IMR-90 (cell line): ENCODE measurements at places on chromosomes 3 and 15. TPM values are rescaled to one million over a fixed set of nuclear protein-coding genes. Genes with fewer than 3 reads are reported as not detected.

The TGM5 gene
- not detected in 2 replicates for total RNA-seq

The CHL1 gene
- total RNA-seq: 1.6 and 2.2 TPM in 2 replicates

The EPB42 gene
- total RNA-seq: not detected in 2 replicates

The HIGD1A gene
- 86.6 and 201 TPM in 2 replicates for total RNA-seq

The PIGX gene
- total RNA-seq: 14.5 and 22.2 TPM in 2 replicates

The ALAS1 gene
- 29.7 and 32.8 TPM in 2 replicates for total RNA-seq

The IGSF11 gene
- total RNA-seq: 0.18 TPM in 1 of 2 replicates, not detected in the other

The ANKDD1A gene
- total RNA-seq: 2.8 and 3.6 TPM in 2 replicates

The LIPC gene
- under 0.01 TPM in 1 of 2 replicates, not detected in the other for total RNA-seq

The FAM174B gene
- total RNA-seq: 0.18 and 0.56 TPM in 2 replicates

The GOLGA8T gene
- not detected in 2 replicates for total RNA-seq

DNA sequence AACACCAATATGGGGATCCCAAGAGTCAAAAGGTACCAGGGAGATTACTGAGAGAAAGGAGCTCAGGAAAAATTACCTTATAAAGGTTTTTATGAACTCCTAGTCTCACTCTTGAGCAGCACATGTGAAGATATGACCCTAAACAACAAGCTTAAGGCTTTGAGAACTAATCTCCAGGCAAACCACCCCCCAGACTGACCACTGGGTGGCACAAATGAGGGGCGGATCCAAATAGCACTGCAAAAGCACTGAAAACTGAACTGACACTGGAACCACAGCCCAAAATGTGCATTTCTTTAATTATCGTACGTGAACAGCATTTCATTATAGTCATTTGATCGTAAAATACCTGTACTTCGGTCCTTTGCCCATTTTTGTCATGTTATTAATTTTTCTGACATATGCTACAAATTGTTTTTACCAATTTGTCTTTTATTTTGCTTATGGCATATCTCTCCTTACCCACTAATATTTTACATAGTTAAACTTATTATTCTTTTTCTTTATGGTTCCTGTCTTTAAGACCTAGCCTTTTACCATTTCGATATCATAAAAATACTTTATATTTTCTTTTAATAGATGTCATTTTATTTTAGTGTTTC is 31.5 kb upstream of the TFDP2 start:
- no peaks in the 10 kb centered on the region for H3K27me3 ChIP-seq
- H3K4me3 ChIP-seq: no peak overlapping the region
- DNase-seq: peak; percentile 34
- H3K4me1 ChIP-seq: no peaks in the 10 kb centered on the region
- peaks cover 16% of the 10 kb centered on the region for H3K36me3 ChIP-seq

DNA sequence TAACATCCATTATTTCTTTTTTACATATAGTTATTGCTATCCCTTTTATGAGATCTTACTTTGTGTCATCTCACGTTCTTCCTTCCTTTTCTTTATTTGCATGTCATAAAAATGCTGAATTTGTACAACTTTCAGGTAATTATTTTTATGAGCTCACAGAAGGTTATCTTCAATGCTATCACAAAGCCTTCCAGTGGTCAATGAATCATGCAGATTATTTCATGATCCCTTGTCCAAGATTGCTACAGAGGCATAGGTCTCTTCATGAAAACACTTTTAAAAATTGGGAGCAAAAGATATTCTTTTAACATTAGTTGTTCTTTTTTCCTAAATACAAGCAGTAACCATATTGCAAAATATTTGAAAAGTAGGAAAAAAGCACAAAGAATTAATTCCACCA is 880.1 kb upstream of the NR2F2 start:
- H3K27ac ChIP-seq: no peak overlapping the region
- H3K4me3 ChIP-seq: no peak overlapping the region
- H3K36me3 ChIP-seq: no peaks in the 10 kb centered on the region
- no peaks in the 10 kb centered on the region for H3K27me3 ChIP-seq

DNA sequence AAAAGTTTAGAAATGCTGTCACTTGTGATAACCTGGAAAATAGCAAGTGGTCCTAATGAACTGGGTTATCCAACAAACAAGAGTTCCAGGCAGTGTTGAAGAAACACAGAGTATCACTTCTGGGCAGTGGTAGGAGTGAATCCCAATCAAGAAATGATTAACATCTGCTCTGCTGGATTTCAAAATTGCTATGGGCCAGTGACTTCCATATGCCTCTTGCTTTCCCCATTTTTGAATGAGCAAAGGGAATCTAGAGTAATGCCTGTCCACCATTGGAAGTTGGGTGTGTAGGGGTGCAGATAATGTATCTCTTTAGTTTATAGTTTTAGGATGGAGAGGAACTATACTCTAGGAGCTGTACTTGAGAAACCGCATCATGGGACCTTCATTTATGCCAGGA is 236.5 kb downstream of the RPLP1 start:
- no peaks in the 10 kb centered on the region for H3K4me1 ChIP-seq
- peaks cover 28% of the 10 kb centered on the region for H3K27me3 ChIP-seq
- DNase-seq: no peak
- no peak overlapping the region for H3K4me3 ChIP-seq
- no peak overlapping the region for H3K27ac ChIP-seq

- no peaks in the 10 kb centered on the region for H3K27me3 ChIP-seq
- DNase-seq: no peak
- H3K27ac ChIP-seq: no peak overlapping the region
- H3K36me3 ChIP-seq: no peaks in the 10 kb centered on the region
- no peaks in the 10 kb centered on the region for H3K4me1 ChIP-seq
Observed at GRCh38 chr15:98195796-98196195, 235.3 kb downstream of the ARRDC4 start.

DNA sequence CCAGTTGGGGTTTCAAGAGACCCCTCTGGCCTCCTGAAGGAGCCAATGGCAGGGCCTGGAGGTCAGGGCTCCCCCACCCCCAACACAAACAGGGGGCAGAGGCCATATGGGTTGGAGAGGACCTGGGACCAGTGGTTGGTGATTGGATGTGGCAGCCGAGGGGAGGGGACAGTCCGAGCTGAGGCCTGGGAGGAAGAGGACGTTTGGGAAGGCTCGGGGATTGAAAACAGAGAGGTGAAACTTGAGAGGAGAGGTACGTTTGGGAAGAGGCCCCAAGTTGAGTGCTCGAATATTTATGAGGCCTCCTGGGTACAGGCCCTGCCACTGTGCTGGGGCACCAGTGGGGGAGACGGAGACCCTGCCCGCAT is 53.7 kb downstream of the DNAJB8 start:
- H3K27me3 ChIP-seq: no peaks in the 10 kb centered on the region
- H3K4me3 ChIP-seq: no peak overlapping the region
- no peaks in the 10 kb centered on the region for H3K36me3 ChIP-seq
- DNase-seq: no peak

DNA sequence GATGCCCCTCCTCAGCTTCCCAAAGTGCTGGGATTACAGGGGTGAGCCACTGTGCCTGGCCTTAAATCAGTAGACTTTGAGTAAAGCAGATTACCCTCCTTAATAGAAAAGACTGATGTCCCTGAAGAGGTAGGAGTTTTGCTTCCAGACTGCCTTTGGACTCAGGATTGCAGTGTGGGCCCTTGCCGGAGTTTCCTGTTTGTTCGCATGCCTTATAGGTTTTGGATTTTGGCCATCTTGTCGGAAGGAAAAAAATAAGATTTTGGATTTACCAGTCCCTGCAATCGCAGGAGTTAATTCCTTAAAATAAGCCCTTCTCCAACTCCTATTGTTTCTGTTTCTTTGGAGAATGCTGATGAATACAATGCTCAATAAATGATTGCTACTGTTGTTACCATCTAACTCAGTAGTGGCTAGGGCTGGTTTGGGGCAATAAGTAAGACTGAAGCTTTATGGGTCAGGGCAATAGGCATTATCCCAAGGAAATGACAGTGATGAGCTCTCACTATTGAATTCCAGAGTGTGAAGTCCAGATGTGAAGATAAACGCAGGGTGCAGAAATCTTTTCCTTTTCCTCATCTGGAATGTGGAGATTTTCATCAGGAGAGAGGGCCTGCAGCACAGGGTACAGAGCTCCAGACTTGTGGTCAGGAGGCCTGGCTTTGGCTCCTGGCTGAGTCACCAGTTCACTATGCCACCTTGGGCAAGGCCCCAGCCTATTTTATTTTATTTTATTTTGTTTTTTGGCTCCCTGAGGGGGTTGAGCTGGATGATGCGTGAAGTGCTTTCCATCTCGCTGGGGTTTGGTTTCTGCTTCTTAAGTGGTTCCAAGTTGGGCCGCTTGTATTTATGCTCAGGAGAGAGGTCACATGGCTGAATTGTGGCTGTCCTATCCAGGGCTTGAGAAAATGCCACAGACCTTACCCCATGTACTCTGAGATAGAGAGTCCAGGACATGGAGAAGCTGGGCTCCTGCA is 25.3 kb downstream of the FOXL2 start:
- no peak overlapping the region for H3K27ac ChIP-seq
- no peak overlapping the region for H3K4me3 ChIP-seq
- peaks cover 9% of the 10 kb centered on the region for H3K4me1 ChIP-seq
- peak; percentile 81 for DNase-seq
- H3K36me3 ChIP-seq: no peaks in the 10 kb centered on the region
- H3K27me3 ChIP-seq: no peaks in the 10 kb centered on the region

GRCh38 chr15:84816694-84817465 is at the start of gene ALPK3:
ALPK3 (plus strand) TSS chr15:84817356; CDS start chr15:84817453, 97 bp downstream.
- no peaks in the 10 kb centered on the region for H3K4me1 ChIP-seq
- H3K4me3 ChIP-seq: no peak within 1 kb of the TSS
- H3K27me3 ChIP-seq: peaks cover 1% of the 10 kb centered on the region; the same call in 1 of the 2 replicates
- H3K27ac ChIP-seq: no peak within 1 kb of the TSS

- H3K4me1 ChIP-seq: no peaks in the 10 kb centered on the region
- no peak overlapping the region for H3K4me3 ChIP-seq
- no peaks in the 10 kb centered on the region for H3K36me3 ChIP-seq
- no peak for DNase-seq
Observed at GRCh38 chr15:77002436-77002835, 7.5 kb downstream of the PSTPIP1 start.

DNA sequence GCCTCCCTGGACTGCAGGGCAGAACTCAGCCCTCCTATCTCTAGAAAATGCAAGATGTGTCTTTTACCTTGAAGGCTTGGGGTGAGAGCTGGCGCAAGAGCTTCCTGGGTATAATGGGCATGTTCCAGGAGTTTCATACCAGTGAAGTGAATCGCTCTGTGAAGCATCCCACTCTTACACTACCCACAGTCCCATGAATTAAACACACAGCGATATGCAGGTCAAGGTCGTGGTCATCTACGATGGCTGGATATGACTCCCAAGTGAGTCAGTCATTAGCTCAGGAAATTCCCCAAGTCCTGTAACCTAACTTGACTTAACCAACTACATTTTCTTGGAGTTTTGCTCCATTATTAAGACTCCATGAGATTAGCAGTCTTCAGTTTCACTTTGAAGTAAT is 439.7 kb downstream of the NTRK3 start:
- H3K4me3 ChIP-seq: no peak overlapping the region
- H3K27me3 ChIP-seq: no peaks in the 10 kb centered on the region
- peak overlapping the region; percentile 65 for H3K27ac ChIP-seq
- H3K36me3 ChIP-seq: no peaks in the 10 kb centered on the region
- H3K4me1 ChIP-seq: peaks cover 10% of the 10 kb centered on the region

DNA sequence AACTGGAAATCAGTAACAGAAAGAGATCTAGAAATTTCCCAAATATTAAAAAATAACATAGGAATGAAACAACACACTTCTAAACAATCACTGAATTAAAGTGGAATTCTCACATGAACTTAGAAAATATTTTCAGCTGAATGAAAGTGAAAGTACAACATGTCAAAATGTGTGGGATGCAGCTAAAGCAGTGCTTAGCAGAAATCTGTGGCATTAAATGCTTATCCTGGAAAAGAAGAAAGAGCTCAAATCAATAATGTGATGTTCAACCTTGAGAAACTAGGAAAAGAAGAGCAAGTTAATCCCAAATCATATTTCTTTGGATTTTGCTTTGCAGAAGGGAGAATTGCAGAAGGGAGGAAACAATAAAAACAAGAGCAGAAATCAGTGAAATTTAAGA is 98.2 kb upstream of the NR2E3 start:
- H3K4me1 ChIP-seq: peaks cover 18% of the 10 kb centered on the region
- H3K36me3 ChIP-seq: no peaks in the 10 kb centered on the region
- H3K27ac ChIP-seq: no peak overlapping the region

GRCh38 chr15:100278596-100279380 is 63.0 kb downstream of the ADAMTS17 start:
- H3K4me3 ChIP-seq: no peak overlapping the region
- H3K4me1 ChIP-seq: no peaks in the 10 kb centered on the region
- H3K27ac ChIP-seq: no peak overlapping the region
- H3K36me3 ChIP-seq: no peaks in the 10 kb centered on the region
- no peak for DNase-seq

- H3K36me3 ChIP-seq: no peaks in the 10 kb centered on the region
- H3K4me1 ChIP-seq: no peaks in the 10 kb centered on the region
- H3K4me3 ChIP-seq: no peak overlapping the region
- no peak for DNase-seq
Observed at GRCh38 chr15:89569090-89569745, 6.1 kb upstream of the TICRR start.

DNA sequence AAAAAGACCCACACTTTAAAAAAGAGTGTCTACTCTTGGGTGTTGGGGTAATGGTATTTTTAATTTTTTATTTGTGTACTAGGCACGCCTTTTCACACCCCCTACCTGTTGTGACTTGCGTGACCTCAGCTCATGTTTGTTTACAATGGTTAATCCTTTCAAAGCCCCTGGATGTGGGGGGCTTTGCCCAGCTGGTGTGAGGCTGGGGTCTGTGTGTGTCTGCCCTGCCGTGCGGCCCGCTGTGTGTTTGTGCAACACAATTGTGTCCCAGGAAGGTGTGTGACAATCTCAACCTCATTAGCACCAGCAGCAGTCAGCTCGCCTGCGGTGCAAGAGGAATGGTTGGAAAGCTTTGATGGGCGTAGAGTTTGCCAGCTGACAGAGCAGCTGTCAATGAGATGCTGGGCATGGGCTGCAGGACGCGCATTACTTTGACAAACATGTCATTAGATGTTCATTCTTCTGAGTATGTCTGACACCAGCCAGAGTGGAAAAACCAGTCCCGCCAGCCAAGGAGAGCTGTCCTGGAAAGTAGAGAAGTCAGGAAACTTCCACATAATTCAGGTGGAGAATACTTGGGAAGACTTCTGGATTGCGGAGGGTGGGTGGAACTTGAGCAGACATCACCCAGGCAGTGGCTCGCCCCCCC is 9.6 kb downstream of the LRRK1 start:
- H3K36me3 ChIP-seq: peaks cover 10% of the 10 kb centered on the region
- no peaks in the 10 kb centered on the region for H3K27me3 ChIP-seq
- H3K27ac ChIP-seq: no peak overlapping the region
- no peak for DNase-seq

- DNase-seq: peak; percentile 66
- H3K4me1 ChIP-seq: no peaks in the 10 kb centered on the region
- H3K27me3 ChIP-seq: no peaks in the 10 kb centered on the region
- 0 out of 2 replicates have a peak, but pooled peaks cover 2% of the 10 kb centered on the region for H3K36me3 ChIP-seq
Observed at GRCh38 chr3:129822679-129823078, 70.8 kb downstream of the TMCC1 start.
